ENCODE measurements at places on chromosomes 11 and 22.
A peak's percentile ranks its signal among the peaks of the same experiment; 100 is the strongest.

GRCh38 chr11:133992121-133992520 lies 35.4 kb upstream of the IGSF9B start:
- no peak for DNase-seq

DNA sequence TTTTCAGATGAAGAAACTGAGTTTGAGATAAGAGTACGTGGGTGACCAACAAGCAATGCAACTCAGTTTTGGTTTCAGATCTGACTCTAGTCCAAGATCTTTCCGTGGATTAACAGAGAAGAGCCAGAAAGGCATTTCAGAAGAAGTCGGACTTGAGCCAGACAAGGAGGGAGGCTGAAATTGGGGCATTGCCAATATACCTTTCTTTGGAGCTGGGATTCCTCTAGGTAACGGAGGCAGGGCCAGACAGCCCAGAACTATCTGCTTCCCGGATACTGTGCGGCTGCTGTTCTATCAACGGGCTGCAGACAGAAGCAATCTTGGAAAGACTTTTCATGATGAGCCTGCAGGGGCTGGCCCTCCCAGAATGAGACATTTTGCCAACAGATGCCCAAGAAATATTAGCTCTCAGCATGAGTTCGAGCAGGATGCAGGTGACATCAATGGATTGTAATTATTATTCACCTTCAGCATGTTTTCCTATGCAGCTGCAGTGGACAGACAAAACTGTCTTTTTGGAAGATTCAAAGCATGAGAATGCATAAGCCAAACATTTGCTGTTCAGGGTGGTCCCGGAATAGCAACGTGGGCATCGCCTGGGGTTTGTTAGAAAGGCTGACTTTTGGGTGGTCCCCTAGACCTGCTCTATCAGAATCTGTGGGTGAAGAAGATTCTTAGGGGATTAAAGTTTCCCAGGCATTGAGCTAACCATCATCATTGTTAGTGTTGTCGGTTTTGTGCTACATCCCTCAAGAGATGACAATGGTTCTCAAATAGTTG lies 95.7 kb downstream of the SCN3B start:
- DNase-seq, result no peak

- DNase-seq, result no peak
Observed at GRCh38 chr11:67022961-67023956, at the start of gene SYT12. Gene SYT12, plus strand, starts transcription at chr11:67023134. Its CDS starts 7,011 bp downstream, at chr11:67030145.

DNA sequence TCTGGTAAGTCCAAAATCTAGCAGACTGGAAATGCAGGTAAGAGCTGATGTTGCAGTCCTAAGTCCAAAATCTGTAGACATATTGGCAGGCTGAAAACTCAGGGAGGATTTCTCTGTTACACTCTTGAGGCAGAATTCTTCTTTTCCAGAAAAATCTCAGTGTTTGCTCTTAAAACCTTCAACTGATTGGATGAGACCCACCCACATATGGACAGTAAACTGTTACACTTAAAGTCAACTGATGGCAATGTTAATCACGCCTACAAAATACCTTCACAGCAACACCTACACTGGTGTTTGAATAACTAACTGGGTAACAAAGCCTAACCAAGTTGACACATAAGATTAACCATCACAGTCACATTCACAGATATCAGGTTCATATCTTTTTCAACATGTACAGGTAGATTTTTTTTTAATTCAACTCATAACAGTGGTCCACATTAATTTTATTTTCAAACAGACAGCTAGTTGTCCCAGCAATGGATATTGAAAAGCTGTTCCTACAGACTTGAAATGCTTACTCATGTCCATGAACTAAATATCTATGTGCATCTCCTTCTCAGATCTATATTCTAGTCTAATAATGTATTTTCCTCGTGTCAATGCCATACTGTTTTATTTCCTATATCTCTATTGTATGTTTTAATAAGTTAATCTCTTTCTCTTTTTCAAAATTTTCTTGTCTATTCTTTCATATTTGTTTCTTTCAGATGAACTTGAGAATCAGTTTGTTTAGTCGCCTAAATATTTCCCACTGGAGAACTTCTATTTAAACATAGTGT lies 110.1 kb downstream of the TMPRSS5 start:
- no peak for DNase-seq

DNA sequence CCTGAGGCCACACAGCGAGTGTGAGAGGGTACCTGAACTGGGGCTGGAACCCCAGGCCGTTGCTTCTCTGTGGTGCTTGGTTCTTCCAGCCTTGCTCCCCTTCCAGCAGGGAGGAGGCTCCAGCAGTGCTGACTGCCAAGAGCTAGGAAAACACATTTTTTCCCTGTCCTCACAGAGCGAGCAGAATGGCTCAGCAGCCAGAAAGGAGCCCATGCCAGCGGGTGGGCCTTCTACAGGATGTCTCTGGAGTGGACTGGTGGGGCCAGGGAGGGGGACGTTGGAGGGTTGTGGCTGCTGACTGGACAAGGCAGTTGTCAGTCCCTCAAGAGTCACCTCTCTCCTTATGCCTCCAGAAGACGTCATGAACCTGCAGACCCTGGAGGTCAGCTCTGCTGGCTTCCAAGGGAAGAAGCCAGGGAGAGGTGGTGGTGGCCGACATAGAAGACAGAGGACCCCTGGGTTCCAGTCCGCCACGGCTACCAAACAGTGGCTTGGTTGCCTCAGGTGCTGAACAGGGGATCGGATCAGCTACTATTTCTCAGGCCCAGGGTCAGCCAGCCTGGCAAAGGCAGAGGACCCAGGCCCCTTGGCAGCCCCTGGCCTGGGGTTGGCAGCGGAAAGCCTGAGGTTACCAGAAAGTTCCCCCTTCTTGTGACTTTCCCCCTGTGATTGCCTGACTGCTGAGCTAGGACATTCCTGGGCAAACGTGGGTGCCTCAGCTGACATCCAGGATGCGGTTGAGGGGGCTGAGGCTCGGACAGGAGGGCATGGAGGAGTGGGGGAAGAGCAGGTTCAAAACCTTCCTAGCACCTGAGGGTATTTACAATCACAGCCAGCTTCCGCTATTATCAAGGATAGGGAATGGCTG lies 3.7 kb downstream of the MAFF start:
- DNase-seq, result no peak

GRCh38 chr22:35230839-35231584 lies 26.3 kb upstream of the HMGXB4 start:
- DNase-seq, result no peak

GRCh38 chr11:35523861-35524260 lies 1.6 kb downstream of the PAMR1 start:
- no peak for DNase-seq

DNA sequence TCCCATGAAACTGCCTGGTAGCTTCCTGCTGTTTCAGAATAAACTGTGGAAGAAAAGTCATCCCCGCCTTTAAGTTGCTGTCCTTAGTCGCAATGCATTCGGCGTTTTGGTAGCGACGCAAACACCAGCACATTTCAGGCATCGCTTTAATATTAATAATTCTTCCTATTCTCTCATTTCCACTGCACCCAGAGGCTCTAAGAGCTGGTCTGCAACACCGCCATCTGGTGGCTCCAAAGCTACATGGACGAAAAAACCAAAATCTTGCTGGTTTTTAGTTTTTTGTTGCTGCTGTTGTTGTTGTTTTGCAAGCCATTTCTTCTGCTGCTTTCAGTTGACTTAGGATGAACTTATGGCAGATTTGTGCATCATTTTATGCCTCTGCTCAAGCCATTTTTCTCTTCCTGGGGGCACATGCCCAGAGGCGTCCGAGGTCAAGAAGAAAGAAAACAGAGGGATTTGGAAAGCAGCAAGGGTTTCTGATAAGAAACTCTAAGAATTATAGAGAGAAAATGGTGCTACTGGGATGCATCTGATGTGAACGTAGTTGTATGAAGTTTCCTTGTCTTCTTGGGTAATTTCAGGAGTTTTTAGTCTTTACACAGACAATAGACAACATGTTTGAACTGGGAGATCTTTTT lies 345.4 kb upstream of the KIRREL3 start:
- no peak for DNase-seq

- DNase-seq, result no peak
Observed at GRCh38 chr22:43317239-43317638, 25.9 kb downstream of the SCUBE1 start.

DNA sequence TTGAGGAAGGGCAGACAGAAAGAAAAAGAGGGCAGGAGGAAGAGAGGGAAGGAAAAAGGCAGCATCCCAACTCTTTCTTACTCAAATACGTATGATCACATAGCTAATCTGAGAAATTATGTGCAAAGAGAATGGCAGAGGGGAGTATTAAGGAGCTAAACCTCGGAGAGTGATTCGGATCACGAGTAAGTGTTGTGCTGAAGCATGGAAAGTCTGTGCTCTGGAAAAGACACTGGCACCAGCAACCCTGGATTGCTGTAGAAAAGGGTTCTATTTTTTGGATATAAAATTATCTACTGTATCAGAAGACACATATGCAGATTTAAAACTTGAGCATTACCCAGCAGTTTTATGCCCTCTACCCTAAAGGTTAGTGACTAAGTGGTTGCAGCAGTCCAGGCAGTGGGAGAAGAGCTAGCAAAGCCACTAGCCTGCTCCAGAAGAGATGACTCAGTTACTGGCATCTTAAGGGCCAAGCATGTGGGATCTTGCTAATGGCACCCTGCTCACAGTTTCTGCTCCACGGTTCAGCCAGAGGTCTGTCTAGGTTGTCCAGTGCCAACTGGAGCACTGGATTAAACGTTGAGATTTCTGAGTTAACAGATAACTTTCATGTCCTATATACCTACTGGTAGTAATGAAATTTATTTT lies 151.7 kb downstream of the SWAP70 start:
- no peak for DNase-seq

GRCh38 chr11:123148965-123149364 lies 46.1 kb downstream of the CLMP start:
- no peak for DNase-seq

GRCh38 chr11:119615882-119616196 lies 113.2 kb downstream of the NECTIN1 start:
- no peak for DNase-seq

DNA sequence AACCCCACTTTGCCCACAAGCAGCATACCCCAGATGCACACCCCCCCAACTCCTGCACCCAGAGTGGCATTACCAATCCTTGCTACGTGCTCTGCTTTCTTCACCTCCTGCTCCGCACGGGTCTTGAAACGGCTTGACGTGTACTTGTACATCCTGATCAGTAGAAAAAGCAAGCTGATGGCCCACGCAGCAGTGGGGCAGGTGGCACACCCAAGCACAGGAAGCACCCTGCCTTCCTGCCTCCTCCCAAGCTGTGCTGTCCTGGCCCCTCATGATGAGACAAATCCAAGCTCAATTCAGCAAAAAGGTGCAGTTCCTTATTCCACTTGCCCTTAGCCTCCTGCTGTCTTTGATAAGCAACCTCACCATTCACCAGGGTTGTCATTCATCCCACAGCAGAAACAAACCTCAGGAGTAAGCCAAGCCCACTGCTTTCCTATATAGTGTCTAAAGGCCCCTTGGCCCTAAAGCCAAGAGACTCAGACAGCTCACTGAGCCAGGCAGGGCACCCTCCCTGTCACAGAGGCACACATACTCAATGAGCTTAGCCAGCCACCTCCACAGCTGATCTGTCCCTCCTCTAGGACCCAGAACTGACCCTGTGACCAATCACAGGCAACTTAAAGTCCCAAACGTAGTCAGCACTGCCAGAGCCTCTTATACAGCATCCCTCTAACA lies 27.8 kb downstream of the MORC2 start:
- no peak for DNase-seq

DNA sequence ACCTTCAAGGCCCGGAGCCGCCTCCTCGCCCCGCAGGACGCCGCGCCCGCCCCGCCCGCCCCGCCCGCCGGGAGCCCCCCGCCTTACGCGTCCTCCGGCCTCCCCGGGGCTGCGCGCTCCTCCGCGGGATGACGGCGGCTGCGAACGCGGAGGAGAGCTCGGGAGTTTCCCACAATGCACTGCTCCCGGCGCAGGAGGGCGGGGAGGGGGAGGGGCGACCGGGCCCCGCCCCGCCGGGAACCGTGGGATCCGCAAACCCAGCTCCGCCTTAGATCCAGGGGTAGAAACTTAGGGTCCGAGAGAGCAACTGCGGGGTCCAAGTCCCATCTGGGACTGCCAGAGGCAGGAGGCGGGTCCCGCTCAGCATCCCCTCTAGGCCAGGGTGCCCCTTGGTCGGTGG lies at the start of gene CEND1:
Gene CEND1, minus strand, starts transcription at position 148 of the 400 bp plus-strand sequence. CDS start 1,514 bp downstream, outside the sequence.
- DNase-seq, result peak; percentile 48

- no peak for DNase-seq
Observed at GRCh38 chr22:49257551-49257961, 570.1 kb downstream of the BRD1 start.

DNA sequence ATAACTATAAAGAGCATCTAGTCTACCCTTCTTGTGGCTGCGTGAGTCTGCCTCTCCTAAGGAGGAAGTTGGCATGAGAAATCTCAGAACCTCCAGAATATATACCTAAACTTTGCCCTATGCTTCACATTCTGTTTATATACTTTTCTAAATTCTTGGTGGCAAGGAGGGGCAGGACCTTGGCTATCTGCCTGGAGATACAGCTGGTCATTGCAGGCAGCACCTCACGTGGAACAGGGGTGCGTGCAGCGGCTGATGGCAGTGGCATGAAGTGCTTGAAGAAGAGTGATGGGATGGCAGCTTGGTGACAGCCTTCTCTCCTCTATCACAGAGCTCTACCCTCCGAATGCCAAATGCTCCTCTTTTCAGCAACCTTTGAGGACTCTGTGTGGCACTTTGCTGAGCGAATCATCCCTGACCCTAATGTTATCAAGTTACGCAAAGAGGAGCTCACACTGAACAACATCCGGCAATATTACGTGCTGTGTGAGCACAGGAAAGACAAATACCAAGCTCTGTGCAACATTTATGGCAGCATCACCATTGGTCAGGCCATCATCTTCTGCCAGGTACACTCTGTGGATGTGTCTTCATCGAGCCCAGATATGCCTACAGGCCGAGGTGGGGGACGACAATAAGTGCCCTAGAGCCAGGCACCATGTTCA lies 12.5 kb downstream of the DDX25 start:
- DNase-seq, result no peak

DNA sequence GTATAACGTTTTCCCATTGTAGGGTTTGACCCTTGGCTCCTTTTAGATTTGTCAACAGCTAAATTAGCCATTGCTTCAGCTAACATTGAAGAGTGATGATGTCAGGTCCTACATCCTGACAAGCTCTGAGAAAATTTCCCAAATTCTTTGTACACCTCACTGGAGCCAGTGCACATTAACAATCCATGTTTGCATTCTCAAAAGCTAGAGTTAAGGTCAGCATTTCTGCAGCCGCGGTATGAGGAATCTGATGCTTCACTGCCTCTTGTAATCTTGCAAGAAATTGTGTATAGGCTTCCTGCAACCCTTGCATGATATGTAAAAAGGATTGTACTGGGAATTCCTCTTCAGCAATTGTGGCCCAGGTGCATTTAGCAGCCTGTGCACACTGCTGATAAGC lies 33.1 kb upstream of the NCAM1 start:
- no peak for DNase-seq

GRCh38 chr11:36213393-36213840 lies 75.8 kb downstream of the COMMD9 start:
- no peak for DNase-seq

DNA sequence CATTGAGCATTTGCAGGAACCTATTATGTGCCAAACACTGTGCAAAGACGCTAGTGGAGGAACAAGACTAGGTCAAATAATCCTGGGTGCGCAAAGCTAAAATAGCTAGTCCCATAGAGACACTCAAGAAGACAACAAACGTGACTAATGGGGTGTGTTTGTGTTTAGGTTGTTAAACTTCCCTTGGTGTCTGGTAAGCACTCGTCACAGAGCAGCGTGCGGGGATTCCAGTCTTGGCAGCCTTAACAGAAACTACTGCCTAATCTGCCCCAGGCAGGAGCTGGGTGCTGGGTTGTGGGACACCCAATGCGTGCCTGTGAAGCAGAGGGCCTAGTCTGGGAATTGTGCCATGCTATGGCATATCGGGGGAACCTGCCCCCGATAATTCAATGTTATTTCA lies 10.8 kb upstream of the CALCB start:
- DNase-seq, result no peak

GRCh38 chr11:10686311-10686710 lies 7.2 kb downstream of the IRAG1 start:
- no peak for DNase-seq
